CD4-positive, alpha-beta T cell treated with Interleukin-6 for 4 hours (primary cell): ENCODE measurements at places on chromosomes 7 and 10.

DNA sequence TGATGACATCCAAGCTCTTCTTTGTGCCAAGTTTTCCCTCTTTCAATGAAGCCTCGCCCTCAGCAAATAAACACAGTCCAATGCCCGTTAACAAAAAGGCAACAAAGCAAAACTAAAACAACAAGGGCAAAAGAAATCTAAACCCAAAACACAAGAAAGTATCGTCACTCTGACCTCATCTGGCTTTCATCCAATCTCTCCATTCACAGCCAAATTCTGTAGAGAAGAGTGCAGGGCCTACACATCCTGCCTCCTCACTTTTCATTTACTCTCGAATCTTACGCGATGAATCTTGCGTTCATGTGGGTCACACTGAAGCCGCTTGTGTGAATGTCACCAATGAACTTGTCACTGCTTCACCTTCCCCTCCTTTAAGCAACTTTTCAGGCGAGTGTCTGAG lies 15.9 kb upstream of the AKR1E2 start:
- no peak for DNase-seq

- no peak for DNase-seq
These were observed 18.4 kb upstream of the MET start for GRCh38 chr7:116653646-116654045.

DNA sequence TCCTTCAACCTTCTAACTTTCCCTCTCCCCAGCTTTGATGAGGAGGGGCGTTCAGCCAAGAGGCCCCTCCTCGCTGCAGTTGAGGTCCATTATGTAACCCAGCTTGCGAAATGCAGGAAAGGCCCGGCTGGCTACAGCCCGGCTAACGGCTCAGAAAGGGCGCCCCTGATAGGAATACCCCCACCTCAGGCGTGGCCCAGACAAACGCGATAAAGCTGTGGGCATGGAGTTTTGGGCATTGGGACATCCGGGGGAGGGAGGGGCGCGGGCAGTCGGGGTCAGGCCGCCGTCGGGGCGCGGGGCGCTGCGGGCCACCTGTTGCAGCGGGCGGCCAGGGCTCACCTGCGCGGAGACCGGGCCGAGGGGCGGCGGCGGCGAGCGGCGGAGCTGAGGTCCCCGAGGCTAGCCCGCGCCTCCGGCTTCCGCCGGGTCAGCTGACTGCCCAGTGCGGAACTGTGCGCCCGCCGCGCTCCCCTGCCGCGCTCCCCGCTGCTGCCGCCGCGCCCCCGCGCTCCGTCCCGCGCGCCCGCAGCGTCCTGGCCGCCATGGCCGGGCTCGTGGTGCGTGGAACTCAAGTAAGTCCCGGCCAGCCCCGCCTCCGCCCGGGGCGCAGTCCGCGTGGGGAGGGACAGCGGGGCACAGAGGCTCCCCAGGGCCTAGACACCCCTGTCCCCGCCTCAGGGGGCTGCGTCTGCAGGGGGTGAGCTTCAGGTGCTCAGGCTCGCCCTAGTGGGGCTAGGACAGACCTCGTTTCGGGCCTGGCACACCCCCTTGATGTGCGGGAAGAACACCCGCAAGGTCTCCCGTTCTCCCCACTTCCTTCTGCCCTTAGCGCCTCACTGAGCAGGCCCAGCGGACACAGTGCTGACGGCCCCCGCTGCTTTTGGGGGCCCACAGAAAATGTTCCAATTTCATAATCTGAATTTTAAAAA lies at the start of gene LRMDA:
Gene LRMDA (plus strand): TSS at position 445 of the 932 bp plus-strand sequence.
- no peak for DNase-seq

DNA sequence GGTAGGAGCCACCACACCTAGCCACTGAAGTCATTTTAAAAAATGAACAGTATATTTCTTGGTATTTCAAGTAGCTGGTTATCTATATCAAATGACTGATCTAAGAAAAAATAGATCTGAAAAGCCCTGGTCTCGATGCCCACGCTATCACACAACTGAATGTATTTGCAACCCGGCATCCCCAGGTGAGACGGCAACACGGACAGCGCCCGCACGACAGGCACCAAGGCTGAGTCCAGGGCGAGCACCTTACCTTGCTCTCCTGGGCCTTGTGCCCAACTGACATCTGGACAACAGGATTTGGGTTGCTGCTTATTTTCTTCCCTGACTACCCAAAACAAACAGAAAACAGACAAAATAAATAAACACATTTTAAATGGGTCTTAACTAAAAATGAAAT lies 44.8 kb upstream of the NCAPG2 start:
- no peak for DNase-seq

- no peak for DNase-seq
These were observed 435.4 kb downstream of the SUGCT start for GRCh38 chr7:40570223-40570622.
